CD4-positive, alpha-beta T cell (primary cell): ENCODE measurements at places on chromosomes 5 and 9.

- DNase-seq = no peak
These were observed 899.9 kb downstream of the TAF11L14 start for GRCh38 chr5:18534119-18534518.

- no peak for DNase-seq
These were observed 128.1 kb upstream of the FAM174A start for GRCh38 chr5:100407053-100407452.

DNA sequence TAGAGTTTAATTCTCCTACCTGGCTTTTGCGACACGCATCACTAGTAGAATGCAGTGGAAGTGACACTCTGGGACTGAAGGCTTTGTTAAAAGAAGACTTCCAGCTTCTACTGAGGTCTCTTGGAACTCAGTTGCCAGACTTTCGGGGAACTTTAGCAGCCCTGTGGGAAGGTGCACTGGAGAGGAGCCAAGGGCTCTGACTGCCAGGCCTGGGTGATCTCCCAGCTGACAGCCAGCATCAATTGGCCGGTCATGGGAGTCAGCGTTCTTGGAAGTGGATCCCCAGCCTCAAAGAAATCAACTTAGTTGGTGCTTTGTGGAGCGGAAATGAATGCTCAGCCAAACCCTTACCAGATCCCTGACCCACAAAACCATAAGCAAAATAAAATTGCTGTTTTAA, 87.1 kb downstream of the OSTF1 start:
- DNase-seq = no peak

DNA sequence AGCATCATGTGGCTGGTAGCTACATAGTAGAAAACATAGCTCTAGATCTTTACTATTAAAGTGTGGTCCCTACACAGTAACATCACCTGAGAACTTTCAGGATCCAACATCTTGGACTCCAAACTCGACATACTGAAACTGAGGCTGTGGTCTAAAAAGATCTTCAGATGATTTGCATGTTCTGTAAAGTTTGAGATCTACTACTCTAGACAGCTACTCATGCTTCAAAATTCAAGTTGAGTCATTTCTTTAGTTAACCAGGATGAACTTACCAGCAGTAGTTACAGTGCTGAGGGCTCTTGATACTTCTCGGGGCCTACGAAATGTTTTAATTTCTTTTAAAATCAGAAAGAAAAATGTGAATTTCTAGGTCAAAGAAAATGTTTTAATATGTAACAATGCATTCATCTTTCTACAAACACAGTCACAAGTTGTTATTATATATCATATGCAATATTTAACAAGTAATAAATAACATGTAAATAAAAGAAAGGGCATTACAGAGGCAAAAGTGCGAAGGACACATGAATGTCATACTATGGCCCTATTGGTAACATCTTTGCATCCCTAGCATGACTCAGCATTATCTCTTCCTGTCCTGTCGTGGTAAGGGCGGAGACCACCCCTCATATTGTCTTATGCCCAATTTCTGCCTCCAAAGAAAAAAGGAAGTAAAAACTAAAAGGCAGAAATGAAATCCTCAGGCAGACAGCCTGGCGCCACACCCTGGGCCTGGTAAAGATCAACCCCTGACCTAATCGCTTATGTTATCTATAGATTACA, 563.9 kb upstream of the TLE4 start:
- no peak for DNase-seq

- DNase-seq = no peak
These were observed 531.1 kb downstream of the RASEF start for GRCh38 chr9:82531795-82532194.

DNA sequence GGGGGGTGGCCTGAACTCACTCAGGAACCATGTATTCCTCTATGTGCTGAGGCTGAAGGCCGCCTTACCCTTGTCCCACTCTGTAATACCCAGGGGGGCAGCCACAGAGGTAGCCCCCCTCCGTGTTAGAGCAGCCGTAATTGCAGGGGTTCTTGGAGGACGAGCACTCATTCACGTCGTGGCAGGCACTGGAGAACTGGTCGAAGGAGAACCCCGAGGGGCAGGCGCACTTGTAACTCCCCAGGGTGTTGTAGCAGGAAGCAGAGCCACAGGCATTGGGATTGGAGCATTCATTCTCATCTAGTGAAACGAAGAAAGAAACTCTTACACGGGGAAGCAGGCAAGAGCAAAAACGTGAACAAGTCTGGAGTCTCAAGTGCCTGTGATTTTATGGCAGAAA, 179.8 kb downstream of the SLC12A2 start:
- DNase-seq = no peak

GRCh38 chr9:34992376-34992951, 2.9 kb downstream of the DNAJB5 start:
- DNase-seq = peak; percentile 69
